ENCODE measurements at places on chromosomes 1 and 21.

- no peak for DNase-seq
These were observed 209.0 kb upstream of the VAMP3 start for GRCh38 chr1:7561936-7562728.

DNA sequence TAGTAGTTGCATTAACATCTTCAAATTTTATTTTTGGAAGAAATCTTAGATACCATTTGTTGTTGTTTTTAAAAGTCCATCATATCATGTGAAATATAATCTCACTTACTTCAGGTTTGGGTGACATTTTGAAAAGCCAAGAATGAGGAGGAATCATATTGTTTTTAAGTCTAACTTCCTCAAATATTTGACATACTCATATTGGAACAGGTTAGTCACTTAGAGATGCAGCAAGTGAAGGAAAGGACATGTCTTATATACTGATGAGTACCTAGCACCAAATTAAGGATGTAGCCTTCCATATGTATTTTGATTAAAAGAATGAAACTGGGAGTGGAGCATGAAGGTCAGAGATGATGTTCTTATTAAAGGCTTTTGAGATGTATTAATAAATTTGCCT, 23.9 kb downstream of the GBP2 start:
- no peak for DNase-seq

DNA sequence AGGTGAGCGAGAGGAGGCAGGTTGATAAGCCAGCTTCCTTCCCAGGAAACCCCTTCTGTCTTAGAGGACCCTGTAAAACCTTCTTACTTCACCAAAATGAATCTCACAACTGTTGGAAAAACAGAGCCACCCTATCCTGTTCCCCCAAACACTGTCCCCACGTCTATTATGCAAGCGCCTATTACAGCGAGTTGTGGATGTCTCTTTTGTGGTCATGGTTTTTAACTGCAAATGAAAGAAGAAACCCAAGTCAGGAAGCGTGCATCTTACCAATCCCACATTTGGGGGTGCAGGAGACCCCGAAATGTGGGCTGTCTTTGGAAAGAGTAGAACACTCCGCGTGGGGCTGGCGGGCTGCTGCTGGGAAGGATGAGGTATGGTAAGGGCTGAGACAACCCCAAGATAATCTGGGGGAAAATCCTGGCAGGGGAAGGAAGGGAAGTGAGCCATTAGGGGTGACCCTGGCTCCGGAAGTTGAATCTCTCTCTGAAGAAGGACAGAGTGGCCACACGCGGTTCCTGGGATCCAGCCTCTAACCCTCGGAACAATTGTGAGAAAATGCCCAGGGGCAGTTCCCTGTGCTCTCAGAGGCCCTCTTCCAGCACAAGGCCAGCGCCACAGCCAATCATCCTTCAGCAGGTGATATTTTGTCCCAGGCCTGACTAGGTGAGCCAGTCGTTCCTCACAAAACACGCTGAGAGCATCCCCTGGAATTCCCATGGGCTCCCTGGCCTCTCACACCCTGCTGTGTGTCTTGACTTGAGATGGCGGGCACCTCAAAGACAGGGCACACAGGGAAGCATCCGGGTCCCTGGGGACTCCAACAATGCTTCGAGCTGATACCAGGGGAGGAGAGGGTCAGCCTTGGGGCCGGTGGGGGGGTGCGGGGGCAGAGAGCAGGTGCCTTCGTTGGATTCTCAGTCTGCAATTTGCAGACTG, 168.5 kb upstream of the IRF2BP2 start:
- no peak for DNase-seq

- DNase-seq, result peak; percentile 27
These were observed 2.6 kb downstream of the PABPC4 start for GRCh38 chr1:39573736-39574624.

DNA sequence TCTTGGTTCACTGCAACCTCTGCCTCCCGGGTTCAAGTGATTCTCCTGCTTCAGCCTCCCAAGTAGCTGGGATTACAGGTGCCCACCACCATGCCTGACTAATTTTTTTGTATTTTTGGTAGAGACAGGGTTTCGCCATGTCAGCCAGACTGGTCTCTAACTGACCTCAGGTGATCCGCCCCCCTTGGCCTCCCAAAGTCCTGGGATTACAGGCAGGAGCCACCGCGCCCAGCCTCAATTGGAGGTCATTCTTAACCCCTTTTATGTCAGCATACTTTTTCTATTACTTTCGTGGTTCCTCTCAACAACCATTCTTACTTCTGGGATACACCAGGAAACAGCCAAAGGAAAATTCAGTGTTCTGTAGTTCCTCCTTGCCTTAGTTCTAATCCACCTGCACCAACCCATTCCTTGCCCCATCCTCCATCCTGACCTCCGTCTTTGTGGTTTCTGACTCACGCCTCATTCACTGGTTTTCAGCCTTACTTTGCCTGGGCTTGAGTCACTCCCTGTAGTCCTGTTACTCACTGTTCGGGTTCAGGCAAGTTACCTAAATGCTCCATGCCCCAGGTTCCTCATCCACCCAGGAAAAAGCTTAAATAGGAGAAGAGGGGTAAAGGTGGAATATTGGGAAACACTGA, 12.9 kb upstream of the BCL10 start:
- peak; percentile 86 for DNase-seq

GRCh38 chr1:202145068-202145743, 669 bp upstream of the ARL8A start:
- DNase-seq, result no peak

GRCh38 chr21:38741950-38742256, 63.8 kb upstream of the ETS2 start:
- no peak for DNase-seq

DNA sequence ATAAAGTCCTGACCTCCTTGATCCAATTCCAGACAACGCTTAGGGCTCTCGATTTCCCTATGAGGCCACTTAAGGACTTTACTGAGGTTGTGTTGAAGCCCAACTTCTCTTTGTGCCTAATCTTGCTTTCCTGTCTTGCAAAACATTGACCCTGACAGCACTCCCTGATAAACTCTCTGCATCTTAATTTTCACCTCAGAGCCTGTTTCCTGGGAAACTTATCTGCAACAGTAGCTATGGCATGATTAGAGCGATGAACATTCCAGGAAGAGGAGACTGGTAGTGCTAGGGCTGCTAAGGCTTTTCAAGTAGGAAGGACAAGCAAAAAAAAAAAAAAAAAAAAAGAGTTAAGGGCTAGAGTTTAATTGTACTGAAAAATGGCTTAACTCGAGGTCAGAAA, 118.9 kb downstream of the RGS21 start:
- no peak for DNase-seq

GRCh38 chr1:204475656-204476432, 18.8 kb downstream of the PIK3C2B start:
- DNase-seq, result no peak

GRCh38 chr1:229699613-229700267, 73.7 kb downstream of the URB2 start:
- DNase-seq, result no peak

DNA sequence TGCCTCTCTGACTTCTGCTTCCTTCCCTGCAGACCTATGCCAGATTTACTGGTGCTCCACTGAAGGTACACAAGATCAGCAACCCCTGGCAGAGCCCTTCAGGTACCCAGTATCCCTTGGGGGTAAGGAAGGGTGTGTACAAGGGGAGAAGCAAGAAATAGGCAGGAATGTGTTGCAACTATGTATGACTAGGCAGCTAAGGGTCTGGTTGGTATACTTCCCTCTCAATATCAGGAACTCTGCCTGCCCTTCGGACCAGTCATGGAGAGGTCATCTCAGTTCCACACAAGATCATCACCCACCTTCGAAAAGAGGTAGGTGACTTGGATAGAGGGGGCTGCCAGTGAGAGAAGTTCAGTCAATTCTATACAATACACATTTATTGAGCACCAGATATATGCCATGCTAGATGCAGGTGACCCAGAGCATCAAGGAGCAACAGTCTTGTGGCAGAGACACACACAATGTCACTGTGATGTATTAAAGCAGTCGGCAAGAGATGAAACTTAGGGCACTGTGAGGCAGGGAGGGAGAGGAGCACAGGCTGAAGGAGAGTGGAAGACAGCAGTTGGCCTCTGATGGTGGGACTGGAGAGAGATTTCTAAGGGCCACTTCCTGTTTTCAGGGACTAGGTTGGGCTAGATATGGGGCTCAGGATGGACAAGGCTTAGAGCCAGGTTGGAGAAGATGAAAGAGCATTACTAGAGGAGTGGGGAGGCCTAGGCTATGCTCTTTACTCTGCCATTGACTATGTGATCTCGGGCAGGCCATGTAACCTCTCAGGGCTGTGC, 2.0 kb downstream of the MTX1 start:
- DNase-seq, result no peak

DNA sequence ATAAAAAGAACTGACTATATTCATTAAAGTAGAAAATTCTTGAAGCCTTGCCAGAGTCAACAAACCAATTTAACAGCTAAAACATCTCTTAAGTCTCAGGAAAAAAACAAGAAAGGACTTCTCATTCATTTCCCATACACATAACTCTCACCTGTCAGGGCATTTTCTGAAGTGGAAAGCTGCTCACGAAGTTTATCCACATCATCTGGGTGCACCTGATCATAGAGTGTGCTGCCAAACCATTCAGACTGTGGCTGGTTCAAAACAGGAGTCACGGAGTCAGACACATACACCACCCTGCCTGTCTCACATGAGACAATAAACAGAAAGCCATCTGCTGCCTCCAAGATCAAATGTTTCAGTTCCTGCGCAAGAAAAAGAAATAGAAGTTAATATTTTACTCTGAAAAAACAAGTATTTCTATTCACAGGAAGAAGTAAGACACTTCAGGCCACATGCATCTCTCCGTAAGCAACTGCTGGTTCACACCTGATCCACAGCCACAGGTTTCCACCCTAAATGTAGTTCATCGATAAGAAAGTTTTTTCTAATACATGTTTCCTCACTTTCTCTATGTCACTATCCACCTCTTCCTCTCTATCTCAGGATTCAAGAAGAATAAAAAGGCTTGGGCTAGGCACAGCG, 28.2 kb upstream of the CTSK start:
- no peak for DNase-seq

- no peak for DNase-seq
These were observed 103.5 kb downstream of the HMCN1 start for GRCh38 chr1:185837711-185838110.

DNA sequence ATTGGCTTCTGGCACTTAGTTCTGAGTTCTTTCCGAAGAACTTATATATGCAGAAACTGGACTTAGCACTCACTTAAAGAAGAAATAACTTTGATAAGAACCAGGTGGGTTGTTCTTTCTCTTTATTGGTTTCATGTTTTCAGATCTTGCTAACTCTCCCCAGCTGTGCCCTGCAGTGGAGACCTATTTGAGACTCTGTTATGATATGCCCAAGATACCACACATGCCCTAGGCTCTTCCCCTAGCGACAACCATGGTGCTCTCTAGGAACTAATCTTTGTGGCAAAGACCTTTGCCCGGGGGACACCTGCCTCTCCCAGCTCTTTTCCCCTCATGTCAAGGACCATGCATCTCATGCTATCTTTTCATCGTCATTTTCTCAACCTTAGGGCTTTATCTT, 128.8 kb downstream of the PBX1 start:
- no peak for DNase-seq

GRCh38 chr1:27594564-27595510, 9.1 kb downstream of the AHDC1 start:
- DNase-seq, result no peak

DNA sequence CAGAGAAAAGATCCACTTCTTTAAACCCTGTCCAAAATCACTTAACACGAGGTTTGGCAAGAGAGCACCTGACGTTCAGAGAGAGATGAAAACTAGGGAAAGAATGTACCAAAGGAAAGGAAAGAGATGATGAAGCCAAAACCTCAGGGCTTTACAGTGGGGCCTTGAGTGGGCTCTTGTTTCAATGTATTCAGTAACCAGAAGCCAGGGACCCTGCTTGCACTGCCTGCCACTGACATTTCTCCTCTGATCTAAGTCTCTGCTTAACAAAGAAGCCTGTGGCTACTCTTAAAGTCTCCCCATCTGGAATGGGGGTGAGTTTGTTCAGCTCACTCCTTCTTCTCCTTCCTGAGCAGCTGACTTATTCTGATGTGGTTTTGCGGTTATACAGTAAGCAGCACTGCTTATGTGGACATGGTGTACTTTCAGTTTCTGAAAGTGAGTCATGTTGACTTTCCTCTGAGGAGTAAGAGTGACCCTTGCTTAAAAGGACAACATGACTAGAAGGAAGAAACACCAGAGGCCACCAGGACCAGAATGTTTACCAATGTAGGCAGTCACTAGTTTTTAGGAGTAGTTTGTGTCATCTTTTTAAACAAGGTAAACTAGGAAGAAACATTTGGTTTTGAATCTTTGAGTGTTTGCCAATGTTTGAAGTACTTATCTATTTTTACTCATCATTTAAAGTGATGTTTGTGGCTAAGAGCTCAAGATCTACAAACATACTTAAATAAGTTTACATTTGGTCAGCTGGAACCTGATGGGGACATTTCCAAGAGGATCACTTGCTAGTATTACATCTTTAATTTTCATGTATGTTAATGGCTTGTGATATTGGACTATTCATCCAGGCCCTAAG, 87.4 kb downstream of the FASLG start:
- DNase-seq, result peak; percentile 94

GRCh38 chr1:152654110-152654509, 9.1 kb upstream of the LCE2D start:
- DNase-seq, result peak; percentile 20

- DNase-seq, result no peak
These were observed 37.7 kb downstream of the CSMD2 start for GRCh38 chr1:34127006-34128000.

- no peak for DNase-seq
These were observed 25.7 kb downstream of the RPRD2 start for GRCh38 chr1:150389650-150390049.

DNA sequence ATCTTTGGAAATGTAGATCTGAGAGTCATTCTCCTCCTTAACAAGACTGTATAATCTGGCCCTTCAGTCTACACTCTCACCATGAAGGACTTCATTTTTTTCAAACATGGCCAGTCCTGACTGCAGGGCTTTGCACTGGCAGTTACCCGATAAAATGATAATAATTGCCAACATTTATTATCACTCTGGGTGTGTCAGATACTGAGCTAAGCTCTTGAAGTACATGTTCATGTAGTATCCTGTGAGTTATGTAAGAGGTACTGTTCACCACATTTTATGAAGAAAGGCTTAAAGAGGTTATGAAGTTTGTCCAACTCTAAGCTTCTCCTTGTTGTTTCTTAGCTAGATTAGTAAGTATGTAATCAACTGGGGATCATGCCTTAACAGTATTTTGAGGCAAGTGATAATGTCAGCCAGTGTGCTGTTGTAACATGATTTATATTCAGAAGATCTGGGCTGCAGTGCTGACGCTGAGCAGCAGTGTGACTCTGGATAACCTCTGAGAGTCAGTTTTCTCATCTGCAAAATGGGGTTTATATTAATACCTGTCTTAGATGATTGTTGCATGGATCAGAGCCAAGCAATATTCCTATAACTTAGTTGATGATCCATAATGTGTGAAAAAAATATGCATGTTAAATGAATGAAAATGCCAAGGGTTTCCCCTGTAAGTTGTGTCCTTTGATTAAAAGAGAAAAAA, 42.1 kb upstream of the LEPR start:
- no peak for DNase-seq
